ENCODE measurements at places on chromosomes 2 and 18. TPM values are rescaled to one million over a fixed set of nuclear protein-coding genes. Genes with fewer than 3 reads are reported as not detected.

The EIF2AK2 gene
- total RNA-seq, result 30.8 TPM

The FZD7 gene
- 1.1 TPM for total RNA-seq

- no peak overlapping the region for H3K27ac ChIP-seq
- H3K4me3 ChIP-seq, result no peak overlapping the region
- peaks cover 2% of the 10 kb centered on the region for H3K4me1 ChIP-seq
These were observed 22.1 kb upstream of the CNOT11 start for GRCh38 chr2:101230541-101231001.

DNA sequence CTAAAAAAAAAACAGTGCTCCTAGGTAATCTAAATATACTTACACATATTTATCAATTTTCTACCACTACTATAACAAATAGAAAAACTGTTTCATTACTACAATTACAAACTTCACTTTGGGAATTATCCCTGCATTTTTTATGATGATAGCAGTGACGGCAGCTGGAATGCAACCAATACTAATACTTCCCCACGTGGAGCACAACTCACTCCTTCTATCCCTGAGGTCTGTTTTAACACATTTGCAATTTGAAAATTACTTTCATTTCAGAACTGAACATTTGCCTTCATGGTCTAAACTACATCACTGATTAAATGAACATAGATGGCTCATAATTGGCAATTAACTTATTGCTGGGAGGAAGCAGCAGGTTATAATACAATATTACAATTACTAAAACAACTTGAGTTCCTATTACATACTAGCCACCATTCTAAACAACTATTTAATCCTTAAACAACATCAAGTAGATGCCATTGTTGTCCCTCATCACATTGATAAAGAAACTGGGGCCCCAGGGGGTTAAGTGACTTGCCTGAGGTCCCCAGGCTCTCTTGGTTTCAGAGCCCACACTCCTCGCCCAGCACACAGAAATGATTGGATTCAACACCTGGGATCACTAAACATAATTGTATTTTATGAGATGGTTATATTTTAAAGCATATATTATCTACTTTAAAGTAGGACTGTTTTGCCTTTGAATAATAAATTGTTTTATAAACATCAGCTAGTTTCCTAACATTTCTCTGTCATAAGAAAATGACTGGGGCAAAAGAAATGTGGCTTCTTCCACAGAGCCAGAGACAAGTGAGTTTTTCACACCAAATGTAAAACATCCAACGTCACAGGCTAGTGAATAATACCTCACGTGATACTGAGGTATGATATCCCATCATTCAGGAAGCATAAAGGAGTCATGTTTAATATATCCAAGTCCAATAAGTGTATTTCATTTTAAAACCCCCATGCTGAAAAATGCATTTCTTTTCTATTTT lies 6.2 kb downstream of the COLEC12 start:
- DNase-seq, result no peak
- H3K27me3 ChIP-seq, result peaks cover 22% of the 10 kb centered on the region
- no peaks in the 10 kb centered on the region for H3K4me1 ChIP-seq
- H3K4me3 ChIP-seq, result no peak overlapping the region
- H3K27ac ChIP-seq, result no peak overlapping the region
- H3K36me3 ChIP-seq, result no peaks in the 10 kb centered on the region

- H3K4me3 ChIP-seq, result no peak overlapping the region
- DNase-seq, result no peak
- no peak overlapping the region for H3K27ac ChIP-seq
- no peaks in the 10 kb centered on the region for H3K36me3 ChIP-seq
- H3K4me1 ChIP-seq, result peaks cover 2% of the 10 kb centered on the region
These were observed 575.9 kb upstream of the ZEB2 start for GRCh38 chr2:145095641-145096435.

All from activated T-helper 2 cell treated with anti-CD3 and anti-CD28 coated beads, Interferon-gamma antibody, Interleukin-2, Interleukin-4, amounts not matched to agents 10 μg/mL and 5 μg/mL and 100 μg/mL, durations not matched to agents 14 hours and 24 hours and 36 hours (primary cell).